ENCODE measurements at places on chromosomes 3 and 15.
A peak's percentile ranks its signal among the peaks of the same experiment; 100 is the strongest.

DNA sequence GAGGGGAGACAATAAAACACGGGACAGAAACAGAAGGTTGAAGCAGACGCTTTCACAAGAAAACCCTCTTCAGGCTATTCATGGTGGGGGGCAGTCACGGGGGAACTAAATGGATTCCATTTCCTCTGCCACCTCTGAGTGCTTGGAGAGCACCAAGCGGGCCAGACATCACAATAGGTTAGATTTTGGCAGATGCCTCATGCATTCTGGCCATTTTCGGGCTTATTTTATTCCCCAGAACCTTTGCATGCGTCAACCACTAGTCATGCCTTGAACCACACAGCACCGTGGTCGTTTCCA lies 82.2 kb downstream of the RORA start:
- DNase-seq = peak; percentile 36

GRCh38 chr3:146275476-146275875 lies 24.6 kb upstream of the PLSCR4 start:
- no peak for DNase-seq

DNA sequence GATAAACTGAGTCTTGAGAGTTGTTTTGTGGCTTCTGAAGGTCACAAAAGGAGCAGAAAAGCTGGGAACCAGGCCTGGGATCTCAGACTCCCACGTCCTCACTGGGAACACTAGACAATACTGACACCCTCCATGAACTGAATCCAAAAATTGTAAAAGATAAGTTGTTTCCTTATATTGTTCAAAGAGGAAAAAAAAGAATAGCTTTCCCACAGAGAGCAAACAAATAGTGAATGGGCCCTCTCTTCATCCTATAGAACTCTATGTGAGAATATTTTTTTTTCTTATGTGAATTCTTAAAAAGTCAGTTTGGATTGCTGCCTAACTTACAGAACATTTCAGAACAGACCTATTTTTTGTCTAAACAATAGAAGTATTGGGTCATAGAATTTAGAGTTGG lies 203.5 kb downstream of the MECOM start:
- no peak for DNase-seq

DNA sequence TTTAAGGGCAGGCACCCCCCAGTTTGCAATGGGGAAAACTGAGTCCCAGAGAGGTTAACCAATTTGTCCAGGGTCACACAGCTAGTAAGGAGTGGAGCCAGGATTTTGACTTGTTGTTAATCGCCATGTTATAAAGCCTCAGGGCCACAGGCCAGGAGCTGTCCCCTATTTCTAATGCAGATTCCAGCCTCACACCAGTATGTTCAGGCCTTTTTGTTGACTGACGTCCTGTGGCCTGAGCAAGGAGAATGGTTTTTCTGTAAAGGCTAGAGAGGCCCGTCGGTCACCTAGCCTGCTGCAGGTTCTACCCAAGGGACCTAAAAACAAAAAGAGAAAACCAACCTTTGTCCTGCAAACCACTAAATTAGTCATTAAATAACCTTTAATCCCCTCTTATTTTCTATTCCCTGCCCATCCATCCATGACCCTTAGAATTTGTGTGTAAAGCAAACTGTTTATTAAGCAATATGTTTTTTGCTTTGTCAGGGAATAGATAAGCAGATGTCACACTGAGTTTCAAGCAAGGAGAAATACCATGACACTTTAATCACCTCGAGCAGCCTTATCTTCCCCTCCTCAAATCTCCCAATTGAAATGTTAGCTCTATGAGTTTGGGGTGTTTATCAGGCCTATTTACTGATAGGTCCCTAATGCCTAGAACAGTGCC lies 14.1 kb downstream of the ACOX2 start:
- DNase-seq = no peak

DNA sequence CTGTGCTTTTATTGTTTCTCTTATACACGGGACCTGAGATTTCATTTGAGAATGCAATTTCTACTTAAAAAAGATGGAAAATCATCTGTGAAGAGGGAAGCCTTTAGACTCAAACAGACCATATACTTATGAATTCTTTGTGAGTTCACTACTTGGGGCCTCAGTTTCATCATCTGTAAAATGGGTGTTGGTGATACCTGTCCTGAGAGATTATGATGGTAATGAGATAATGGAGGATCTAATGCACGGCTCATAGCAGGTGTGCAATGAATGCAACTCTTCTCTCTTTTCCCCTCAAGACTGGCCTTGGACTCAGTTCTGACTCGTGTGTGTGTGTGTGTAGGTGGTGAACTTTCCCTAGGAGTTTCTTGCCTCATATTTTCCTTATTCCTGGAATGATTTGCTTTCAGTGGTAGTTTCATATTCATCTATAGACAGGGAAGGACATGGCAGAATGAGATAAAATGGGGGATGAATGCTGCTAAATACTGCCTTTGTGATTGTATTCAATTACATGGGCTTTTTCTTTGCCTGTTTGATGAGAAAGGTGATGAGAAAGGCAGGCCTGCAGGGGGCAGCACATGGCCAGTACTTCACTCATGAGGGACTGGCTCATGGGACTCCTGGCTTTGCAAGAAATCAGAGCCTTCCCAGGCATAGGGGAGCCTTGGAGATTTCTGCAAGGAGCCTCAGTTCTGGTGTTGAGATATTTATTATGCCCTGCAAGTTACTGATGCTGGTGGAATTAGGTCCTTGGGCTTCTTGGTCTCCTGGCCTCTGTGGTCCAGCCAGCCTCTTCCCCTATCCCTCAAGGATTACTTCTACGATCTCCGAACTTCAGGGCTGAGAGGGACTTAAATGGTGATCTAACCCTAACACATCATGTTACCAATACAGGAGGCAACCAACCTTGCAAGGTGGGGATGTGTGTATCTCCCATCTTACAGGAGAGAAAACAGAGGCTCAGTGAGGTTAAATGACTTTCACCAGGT lies 70.7 kb downstream of the RPLP1 start:
- DNase-seq = peak; percentile 58

DNA sequence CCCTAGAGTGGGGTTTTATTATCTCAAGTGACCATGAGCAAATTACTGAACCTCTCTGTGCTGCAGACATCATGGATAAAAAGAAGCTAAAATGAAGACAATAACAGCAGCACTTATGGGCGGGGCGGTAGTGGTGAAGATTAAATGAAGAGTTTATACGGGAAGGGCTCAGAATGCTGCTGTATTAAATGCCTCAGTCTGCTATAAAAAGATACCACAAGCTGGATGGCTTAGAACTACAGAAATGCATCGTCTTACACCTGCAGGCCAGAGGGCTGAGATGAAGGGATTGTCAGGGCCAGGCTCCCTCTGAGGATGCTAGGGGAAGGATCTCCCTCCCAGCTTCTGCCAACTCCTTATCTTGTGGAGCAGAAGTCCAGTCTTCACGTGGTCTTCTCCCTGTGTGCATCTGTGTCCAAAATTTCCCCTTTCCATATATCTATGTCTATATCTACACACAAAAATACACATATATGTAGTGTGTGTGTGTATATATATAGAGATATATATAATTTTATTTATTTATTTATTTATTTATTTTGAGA lies 2.9 kb downstream of the ALG1L2 start:
- DNase-seq = no peak

DNA sequence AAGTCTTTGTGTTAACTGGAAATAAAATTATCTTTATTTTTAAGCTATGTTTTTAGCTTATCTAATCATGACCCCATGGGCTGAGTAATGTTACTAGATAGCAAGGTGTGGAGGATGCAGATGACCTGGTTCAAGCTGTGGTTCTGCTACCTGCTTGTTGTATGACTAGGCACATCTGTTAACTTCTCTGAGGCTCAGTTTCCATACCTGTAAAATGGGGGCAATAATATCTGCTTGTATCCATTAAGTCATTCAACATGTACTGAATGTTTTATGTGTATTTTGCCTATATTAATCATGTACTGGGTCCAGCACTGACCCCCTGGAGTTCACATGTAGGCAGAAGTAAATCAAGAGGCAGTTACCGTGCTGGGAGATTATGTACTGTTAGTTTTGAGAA lies 51.5 kb downstream of the CEMIP start:
- no peak for DNase-seq

GRCh38 chr15:101357333-101357732 lies 62.3 kb upstream of the SNRPA1 start:
- DNase-seq = no peak

DNA sequence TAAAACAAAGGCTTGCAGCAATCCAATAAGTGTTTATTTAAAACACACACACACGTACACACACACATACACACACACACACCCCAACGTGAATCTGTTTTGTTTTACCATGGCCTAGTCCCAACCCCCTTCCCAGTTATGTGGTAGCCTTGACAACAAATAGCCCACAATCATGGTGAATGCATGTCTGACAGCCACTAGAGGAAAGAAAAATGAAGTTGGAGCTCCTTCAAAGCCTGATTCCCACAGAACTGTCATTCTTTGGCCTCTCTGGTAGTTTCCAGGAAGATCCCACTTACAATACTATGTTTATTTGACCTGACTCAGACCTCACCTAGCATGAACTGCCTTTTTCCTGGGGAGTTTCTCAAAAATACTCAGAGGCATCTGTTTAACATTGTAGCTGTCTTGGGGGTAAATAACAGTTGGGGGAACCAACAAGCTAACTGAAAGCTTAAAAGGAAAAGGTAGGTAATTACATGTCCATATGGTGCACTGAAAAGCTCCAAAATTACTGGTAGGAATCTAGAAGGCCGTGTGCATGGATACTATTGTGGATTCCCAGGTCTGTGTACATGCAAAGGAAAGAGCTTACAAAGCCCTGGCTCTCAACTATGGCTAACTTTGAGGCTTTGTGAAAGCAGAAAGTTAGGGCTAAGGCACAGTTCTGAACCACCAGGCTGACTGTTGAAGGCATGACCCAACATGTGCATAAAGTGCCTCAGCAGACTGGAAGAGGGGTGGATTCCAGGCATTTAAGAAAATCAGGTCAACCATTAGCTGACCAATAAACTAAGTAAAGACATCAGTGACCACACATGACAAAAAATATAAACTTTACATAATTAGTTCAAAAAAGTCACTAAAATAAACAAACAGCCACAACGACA lies 65.3 kb downstream of the FAIM start:
- no peak for DNase-seq

- peak; percentile 61 for DNase-seq
These were observed 12.2 kb upstream of the SLC7A14 start for GRCh38 chr3:170598091-170598502.

DNA sequence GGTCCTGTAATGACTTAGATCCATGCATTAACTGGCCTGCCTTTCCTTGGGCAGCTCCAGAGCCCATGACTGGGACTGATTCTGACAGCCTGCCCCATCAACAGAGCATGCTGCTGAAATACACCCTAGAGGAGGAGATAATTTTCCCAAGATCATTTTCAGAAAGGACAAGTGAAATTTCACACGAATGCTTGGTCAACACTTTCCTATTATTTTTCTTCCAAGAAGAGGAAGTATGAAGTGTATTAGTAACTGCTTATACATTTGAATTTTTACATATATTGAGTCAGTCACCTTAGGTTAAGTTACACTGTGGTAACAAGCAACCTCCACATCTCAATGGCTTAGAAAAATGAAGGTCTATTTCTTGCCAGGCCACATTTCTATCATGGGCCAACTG lies 9.7 kb upstream of the NMNAT3 start:
- no peak for DNase-seq

DNA sequence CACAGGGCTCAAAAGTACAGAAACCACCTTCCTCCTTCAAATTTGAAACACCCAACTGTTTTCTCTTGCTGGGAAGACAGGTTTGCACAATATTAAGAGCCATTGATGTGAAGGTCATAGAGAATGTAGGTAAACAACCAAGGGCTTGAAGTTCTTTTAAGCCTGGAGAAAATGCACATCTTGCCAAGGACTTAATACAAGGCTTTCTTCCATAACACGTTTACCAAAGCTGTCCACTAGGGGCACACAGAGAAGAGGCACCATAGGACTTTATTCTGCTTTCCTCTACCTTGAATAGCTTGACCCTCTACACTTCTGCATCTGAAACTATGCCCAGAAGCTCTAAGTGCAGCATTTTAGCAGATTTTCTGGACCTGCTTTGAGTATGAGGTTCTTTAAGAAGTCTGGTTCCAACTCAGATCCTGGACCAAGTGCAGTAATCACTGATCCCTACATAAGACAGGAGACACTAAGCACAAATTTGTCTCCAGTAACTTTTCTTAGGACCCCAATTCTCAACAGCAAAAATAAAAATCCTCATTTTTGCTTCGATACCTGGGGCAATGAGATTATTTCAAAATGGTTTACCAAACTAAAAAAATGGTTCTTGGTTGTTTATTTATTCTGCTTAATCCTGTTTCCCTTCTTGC lies 138.0 kb downstream of the FBN1 start:
- no peak for DNase-seq

- no peak for DNase-seq
These were observed 4.7 kb downstream of the ABHD6 start for GRCh38 chr3:58242340-58242739.

DNA sequence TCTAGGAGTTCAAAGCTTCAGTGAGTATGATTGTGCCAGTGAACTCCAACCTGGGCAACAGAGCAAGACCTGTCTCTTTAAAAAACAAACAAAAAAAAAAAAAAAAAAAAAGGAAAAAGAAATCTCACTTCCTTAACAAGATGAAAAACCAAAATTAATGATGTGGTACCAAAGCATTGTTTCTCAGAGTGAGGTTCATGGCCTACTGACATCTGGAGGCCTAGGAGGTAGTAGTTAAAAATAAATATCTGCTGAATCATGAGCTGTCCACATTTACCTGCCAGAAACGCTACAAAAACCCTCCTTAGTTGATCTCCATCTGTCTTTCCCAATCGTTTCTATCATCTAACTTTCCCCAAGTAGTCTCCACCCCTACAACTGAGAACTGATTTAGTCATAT lies 51.2 kb downstream of the EPHA6 start:
- no peak for DNase-seq

All from cerebellum (tissue), 4 donors.